ENCODE measurements at places on chromosomes 11 and 22. TPM values are rescaled to one million over a fixed set of nuclear protein-coding genes. Genes with fewer than 3 reads are reported as not detected.
A peak's percentile ranks its signal among the peaks of the same experiment; 100 is the strongest.

- DNase-seq: no peak
- H3K27ac ChIP-seq: no peak overlapping the region
- H3K4me1 ChIP-seq: no peaks in the 10 kb centered on the region
- H3K27me3 ChIP-seq: no peaks in the 10 kb centered on the region
- H3K4me3 ChIP-seq: no peak overlapping the region
- H3K36me3 ChIP-seq: no peaks in the 10 kb centered on the region
These were observed 281.9 kb upstream of the ISX start for GRCh38 chr22:34784056-34784455.

GRCh38 chr11:45180848-45181192 is 34.4 kb downstream of the PRDM11 start:
- H3K27ac ChIP-seq: no peak overlapping the region
- peaks cover 23% of the 10 kb centered on the region for H3K4me1 ChIP-seq
- H3K27me3 ChIP-seq: peaks cover 29% of the 10 kb centered on the region
- H3K36me3 ChIP-seq: peaks cover 13% of the 10 kb centered on the region
- H3K4me3 ChIP-seq: no peak overlapping the region

- no peak for DNase-seq
- no peaks in the 10 kb centered on the region for H3K36me3 ChIP-seq
- no peak overlapping the region for H3K4me3 ChIP-seq
- no peaks in the 10 kb centered on the region for H3K27me3 ChIP-seq
- no peak overlapping the region for H3K27ac ChIP-seq
These were observed 4.4 kb downstream of the CACNA1I start for GRCh38 chr22:39574779-39575551.

DNA sequence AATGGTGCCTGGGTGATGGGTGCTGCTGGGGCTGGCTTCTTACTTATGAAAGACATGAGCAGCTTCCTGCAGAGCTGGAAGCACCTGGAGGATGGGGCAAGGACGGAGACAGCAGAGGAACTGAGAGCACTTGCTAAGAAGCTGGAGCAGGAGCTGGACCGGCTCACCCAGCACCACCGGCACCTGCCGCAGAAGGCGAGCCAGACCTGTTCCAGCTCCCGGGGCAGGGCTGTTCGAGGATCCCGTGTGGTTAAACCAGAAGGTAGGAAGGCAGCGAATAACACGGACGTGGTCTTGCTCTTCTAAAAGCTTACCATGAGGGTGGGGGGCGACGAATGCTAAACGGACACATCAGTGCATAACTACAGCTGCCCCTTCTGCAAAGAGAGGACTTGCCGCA is 9.3 kb downstream of the APOL5 start:
- peaks cover 7% of the 10 kb centered on the region for H3K36me3 ChIP-seq
- H3K27me3 ChIP-seq: peaks cover 36% of the 10 kb centered on the region
- no peak for DNase-seq
- peaks cover 2% of the 10 kb centered on the region for H3K4me1 ChIP-seq
- peak overlapping the region; percentile 43 for H3K27ac ChIP-seq
- no peak overlapping the region for H3K4me3 ChIP-seq

GRCh38 chr22:41397143-41397811 is 15.5 kb downstream of the TEF start:
- H3K4me1 ChIP-seq: no peaks in the 10 kb centered on the region
- no peaks in the 10 kb centered on the region for H3K27me3 ChIP-seq
- DNase-seq: no peak
- H3K4me3 ChIP-seq: no peak overlapping the region
- no peaks in the 10 kb centered on the region for H3K36me3 ChIP-seq

GRCh38 chr11:8581300-8581699 is 12.7 kb downstream of the STK33 start:
- peaks cover 30% of the 10 kb centered on the region for H3K27me3 ChIP-seq
- no peak for DNase-seq
- H3K4me3 ChIP-seq: no peak overlapping the region

DNA sequence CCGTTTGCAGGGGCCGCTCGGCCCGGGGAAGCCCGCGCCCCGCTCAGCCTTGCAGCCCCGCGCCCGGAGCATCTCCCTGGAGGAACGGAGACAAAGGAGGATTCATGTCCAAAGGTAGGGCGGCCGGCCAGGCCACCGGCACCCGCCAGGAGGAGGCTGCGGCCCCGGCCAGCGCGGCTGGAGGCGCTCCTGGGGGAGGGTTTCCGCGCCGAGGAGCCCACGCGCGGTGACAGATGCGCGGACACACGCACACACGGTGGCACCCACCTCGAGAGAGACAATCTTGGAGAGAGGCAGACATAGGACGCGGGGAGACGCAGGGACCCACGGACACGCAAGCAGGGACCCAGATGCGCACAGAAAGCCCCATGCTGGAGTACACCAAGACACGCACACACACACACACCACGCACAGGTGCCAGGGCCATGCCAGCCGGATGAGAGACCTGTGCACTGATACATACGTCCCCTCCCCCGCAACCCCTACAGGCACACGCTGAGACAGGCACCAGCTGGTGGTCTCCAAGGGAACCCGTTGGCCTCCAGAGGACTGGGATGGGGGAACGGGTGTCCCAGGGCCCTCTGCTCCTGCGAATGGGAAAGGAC is 7.8 kb downstream of the SEPTIN3 start:
- H3K27ac ChIP-seq: no peak overlapping the region
- H3K36me3 ChIP-seq: no peaks in the 10 kb centered on the region
- H3K27me3 ChIP-seq: peaks cover 30% of the 10 kb centered on the region
- DNase-seq: no peak
- peaks cover 4% of the 10 kb centered on the region for H3K4me1 ChIP-seq
- peak overlapping the region; percentile 71 for H3K4me3 ChIP-seq

DNA sequence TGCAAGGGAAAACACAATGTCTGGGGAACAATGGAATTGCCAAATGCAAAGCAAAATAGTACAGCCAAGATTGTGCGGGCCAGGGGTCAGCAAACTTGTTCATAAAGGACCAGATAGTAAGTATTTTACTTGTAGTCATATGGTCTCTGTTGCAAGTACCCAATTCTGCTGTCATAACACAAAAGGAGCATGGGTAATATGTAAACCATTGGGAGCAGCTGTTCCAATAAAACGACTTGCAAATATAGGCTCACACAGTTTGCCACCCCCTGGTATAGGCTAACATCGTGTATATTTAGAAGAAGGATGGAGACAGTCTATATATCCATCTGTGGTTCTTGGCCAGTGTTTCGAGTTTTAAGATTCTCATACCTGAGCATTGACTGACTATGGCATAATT is 15.6 kb downstream of the SDHAF2 start:
- no peak overlapping the region for H3K4me3 ChIP-seq
- peaks cover 4% of the 10 kb centered on the region for H3K36me3 ChIP-seq
- peaks cover 19% of the 10 kb centered on the region for H3K4me1 ChIP-seq

DNA sequence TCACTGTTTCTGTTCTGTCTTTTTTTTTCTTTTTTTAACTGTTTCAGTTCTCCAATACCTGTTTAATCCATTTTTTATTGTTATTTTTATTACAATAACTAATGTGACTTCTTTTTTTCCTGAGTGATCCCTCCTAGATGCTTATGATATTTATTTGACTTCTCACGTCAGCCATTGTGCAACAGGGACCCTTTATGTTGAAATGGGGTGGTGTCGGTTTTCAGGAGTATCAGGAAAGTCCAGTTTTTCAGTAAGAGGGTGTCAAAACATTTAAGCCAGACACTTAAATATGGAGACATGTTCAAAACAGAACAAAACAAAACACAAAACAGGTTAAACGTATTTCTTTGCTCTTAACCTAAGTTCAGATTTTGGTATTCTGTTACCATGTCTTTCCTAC is 418.8 kb downstream of the DYNC2H1 start:
- H3K4me1 ChIP-seq: no peaks in the 10 kb centered on the region
- no peak overlapping the region for H3K27ac ChIP-seq
- DNase-seq: no peak
- peaks cover 28% of the 10 kb centered on the region for H3K27me3 ChIP-seq
- H3K36me3 ChIP-seq: no peaks in the 10 kb centered on the region
- no peak overlapping the region for H3K4me3 ChIP-seq

DNA sequence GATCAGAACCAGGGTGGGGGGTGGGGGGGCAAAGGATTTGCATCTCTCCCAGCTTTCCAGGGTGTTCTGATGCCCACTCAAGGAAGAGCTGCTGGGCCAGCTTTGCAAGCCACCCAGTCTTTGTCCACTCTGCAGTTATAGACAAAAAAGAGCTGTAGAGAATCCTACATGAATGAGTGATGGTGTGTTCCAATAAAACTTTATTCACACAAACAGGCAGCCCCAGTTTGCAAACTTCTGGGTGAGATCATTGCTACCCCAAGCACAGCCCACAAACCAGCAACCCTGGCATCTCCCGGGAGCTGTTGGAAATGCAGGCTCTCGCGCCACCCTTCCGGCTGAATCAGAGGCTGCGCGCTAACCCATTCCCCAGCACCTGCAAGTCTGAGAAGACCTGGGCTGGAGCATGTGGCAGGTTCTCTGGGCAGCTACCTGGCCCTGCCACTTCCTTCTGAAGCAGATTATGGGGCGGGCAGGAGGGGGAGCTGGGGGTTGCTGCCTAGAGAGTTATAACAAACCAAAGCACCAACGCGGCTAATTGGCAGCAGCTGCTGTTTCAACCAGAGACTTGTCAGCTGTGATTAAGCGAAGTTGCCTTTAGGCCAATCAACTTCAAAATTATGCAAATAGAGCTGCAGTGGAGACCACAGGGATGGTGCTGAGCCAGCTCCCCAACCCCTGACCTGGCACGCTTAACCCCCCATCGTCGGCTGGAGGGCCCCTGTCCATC is 3.8 kb upstream of the SHISAL1 start:
- H3K27ac ChIP-seq: no peak overlapping the region
- no peak overlapping the region for H3K4me3 ChIP-seq
- H3K36me3 ChIP-seq: no peaks in the 10 kb centered on the region
- peaks cover 2% of the 10 kb centered on the region for H3K4me1 ChIP-seq
- H3K27me3 ChIP-seq: peaks cover 8% of the 10 kb centered on the region
- DNase-seq: no peak

GRCh38 chr11:80733790-80734189 is 1293.0 kb upstream of the TENM4 start:
- no peak overlapping the region for H3K4me3 ChIP-seq
- no peaks in the 10 kb centered on the region for H3K27me3 ChIP-seq
- H3K27ac ChIP-seq: no peak overlapping the region
- no peak for DNase-seq

DNA sequence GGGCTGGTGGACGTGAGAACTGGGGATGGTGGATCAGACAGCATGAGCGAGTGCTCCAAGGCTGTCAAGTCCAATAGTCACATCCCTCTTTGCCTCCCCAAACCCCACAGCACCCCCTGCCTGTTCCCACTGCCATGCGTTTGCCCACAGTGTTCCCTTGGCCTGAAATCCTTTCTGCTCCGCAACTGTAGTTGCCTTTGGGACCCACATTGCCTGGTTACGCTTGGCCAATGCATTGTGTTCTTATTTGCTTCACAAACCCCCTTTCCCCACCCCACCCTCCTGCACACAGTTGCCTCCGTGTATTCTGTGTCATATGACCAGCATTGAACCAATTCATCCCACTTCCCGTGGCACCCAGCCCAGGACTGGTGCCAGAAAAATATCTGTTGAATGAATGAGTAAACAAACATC is 2.1 kb upstream of the KIAA0930 start:
- no peak for DNase-seq
- peaks cover 2% of the 10 kb centered on the region for H3K36me3 ChIP-seq
- H3K27ac ChIP-seq: peak overlapping the region; percentile 47
- peaks cover 17% of the 10 kb centered on the region for H3K4me1 ChIP-seq

- DNase-seq: no peak
- peaks cover 4% of the 10 kb centered on the region for H3K36me3 ChIP-seq
- H3K27ac ChIP-seq: no peak overlapping the region
- H3K27me3 ChIP-seq: no peaks in the 10 kb centered on the region
- no peak overlapping the region for H3K4me3 ChIP-seq
These were observed 22.7 kb downstream of the GRAMD1B start for GRCh38 chr11:123452794-123453193.

DNA sequence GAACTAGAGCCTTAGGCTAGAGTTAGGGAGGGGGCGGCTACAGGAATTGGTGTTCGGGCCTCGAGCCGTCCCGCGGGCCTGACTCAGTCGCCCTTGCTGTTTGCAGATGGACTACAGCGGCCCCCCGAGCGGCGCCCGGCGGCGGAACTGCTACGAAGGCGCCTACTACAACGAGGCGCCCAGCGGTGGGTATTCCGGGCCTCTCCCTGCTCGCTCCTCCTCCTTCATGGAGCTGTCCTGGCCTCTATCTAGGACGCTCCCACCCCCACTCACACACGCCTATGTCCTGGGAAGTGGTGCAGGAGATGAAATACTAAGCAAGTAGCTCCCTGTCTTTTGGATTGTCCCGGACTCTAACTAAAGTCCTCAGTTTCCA is 1.4 kb downstream of the MYOD1 start:
- H3K36me3 ChIP-seq: peaks cover 2% of the 10 kb centered on the region
- DNase-seq: no peak
- peaks cover 2% of the 10 kb centered on the region for H3K4me1 ChIP-seq
- H3K27me3 ChIP-seq: peaks cover 47% of the 10 kb centered on the region

- H3K4me3 ChIP-seq: no peak overlapping the region
- no peaks in the 10 kb centered on the region for H3K36me3 ChIP-seq
- no peaks in the 10 kb centered on the region for H3K27me3 ChIP-seq
- DNase-seq: no peak
- H3K4me1 ChIP-seq: no peaks in the 10 kb centered on the region
- no peak overlapping the region for H3K27ac ChIP-seq
These were observed 327.1 kb downstream of the FAM181B start for GRCh38 chr11:82406611-82407010.

GRCh38 chr11:7830740-7831139 is 34.0 kb upstream of the OR5P2 start:
- H3K4me1 ChIP-seq: no peaks in the 10 kb centered on the region
- no peaks in the 10 kb centered on the region for H3K36me3 ChIP-seq
- peaks cover 6% of the 10 kb centered on the region for H3K27me3 ChIP-seq
- DNase-seq: no peak
- H3K4me3 ChIP-seq: no peak within 1 kb of the TSS

The LRRC56 gene
- total RNA-seq: 5.8 TPM

The CEND1 gene
- total RNA-seq: 0.63 TPM

The GRIK4 gene
- 0.05 TPM for total RNA-seq

The ST13 gene
- 117 TPM for total RNA-seq

The OR5AP2 gene
- total RNA-seq: not detected

The POU2AF2 gene
- total RNA-seq: not detected

The JHY gene
- total RNA-seq: 2.2 TPM

The MEN1 gene
- 27.0 TPM for total RNA-seq

All from T-helper 17 cell (primary cell).